ENCODE measurements at places on chromosomes 12 and 14.

DNA sequence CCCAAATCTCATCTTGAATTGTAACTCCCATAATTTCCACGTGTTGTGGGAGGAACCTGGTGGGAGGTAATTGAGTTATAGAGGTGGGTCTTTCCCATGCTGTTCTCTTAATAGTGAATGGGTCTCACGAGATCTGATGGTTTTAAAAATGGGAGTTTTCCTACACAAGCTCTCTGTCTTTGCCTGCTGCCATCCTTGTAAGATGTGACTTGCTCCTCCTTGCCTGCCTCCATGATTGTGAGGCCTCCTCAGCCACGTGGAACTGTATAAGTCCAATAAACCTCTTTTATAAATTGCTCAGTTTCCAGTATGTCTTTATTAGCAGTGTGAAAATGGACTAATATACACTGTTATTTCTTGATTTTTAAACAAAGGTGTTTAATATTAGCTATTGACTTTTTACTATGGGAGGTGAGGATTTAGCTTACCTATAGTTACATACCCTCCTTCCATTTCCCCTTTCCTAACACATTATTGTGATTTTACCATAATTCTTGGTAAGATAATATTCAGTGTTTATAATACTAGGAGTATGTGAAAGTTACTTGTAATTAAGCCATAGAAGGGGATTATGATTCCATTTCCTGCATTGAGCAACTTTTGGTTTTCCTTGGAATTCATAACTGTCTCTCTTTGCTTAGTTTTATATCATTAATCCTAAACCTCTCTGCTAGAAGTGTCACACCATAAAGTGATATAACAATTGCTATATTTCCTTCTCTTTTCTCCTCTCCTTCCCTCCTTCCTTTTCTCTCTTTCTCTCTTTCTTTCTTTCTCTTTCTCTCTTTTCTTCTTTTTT is 151.0 kb upstream of the KRAS start:
- no peak for DNase-seq
- no peaks in the 10 kb centered on the region for H3K27me3 ChIP-seq
- no peaks in the 10 kb centered on the region for H3K4me1 ChIP-seq
- H3K4me3 ChIP-seq: no peak overlapping the region

- no peak overlapping the region for H3K4me3 ChIP-seq
- no peak for DNase-seq
- H3K27ac ChIP-seq: no peak overlapping the region
- no peaks in the 10 kb centered on the region for H3K4me1 ChIP-seq
These were observed 212.4 kb upstream of the FAR2 start for GRCh38 chr12:28936711-28937110.

DNA sequence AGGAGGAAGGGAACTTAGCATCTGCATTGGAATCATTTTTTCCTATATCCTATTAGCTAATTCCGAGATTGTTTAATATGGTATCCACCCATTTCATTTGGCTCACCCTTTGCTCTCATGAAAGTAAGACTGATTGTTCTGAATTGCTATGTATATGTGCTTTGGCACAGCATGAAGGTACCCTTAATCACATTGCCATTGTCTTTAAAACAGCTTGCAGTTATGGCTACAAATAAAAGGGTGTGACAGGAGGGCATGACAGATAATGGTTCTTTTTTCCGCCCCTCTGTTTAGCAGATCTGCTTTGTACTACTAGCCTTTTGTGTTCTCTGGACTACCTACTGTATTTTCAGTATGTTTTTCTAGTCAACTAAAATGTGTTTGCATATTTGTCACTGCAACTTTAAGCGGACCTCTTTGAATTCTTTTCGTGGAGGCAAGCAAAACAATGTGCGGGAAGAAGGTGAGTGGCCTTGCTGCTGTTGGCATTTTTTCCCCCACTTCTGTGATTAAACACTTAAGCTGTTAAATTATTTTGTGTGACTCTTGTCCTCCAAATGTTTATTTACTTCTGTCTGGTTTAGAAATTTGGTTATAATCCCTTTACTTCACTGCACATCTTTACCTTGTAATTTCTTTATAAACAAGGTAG is 35.8 kb downstream of the FBXO34 start:
- no peak overlapping the region for H3K27ac ChIP-seq
- no peaks in the 10 kb centered on the region for H3K27me3 ChIP-seq
- no peaks in the 10 kb centered on the region for H3K36me3 ChIP-seq
- no peak overlapping the region for H3K4me3 ChIP-seq
- H3K4me1 ChIP-seq: peaks cover 11% of the 10 kb centered on the region

DNA sequence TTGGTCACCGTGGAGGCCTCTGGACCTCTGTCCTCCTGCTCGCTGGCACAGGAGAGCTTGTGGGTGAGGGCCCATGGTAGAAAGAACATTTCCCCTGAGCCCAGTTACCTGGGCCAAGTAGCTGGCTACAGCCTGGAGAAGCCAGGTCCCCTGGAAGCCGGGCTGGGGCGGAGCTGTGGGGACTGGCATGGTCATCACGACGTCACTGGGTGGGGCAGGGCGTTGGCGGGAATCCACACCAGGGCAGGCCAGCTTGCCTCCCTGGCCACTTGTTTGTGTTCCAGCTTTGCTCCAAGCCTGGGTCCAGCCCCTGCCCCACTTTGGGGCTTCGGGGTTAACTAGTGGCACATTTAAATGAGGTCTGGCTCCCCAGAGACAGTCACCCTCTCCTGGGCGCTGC is 35.0 kb upstream of the SLC24A4 start:
- H3K27ac ChIP-seq: no peak overlapping the region
- H3K27me3 ChIP-seq: no peaks in the 10 kb centered on the region
- no peak for DNase-seq
- no peaks in the 10 kb centered on the region for H3K36me3 ChIP-seq
- no peaks in the 10 kb centered on the region for H3K4me1 ChIP-seq

GRCh38 chr12:47672068-47672467 is 33.8 kb downstream of the RPAP3 start:
- no peak overlapping the region for H3K27ac ChIP-seq
- H3K36me3 ChIP-seq: no peaks in the 10 kb centered on the region
- H3K4me3 ChIP-seq: no peak overlapping the region
- H3K27me3 ChIP-seq: no peaks in the 10 kb centered on the region

DNA sequence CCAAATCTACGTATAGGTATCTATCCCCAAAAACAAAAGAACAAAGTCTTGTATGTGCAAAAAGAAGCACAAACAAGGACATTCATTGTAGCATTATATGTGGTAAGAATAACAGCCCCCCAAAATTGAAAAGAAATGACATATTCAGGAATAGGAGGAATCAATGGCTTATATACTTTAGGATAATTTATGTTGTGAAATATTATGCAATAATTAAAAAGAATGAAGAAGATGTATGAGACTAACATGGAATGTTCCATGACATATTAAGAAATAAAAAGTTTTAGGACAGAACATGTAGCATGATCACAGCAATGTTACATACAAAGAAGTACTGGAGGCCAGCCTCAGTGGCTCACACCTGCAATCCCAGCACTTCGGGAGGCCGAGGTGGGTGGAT is 9.1 kb downstream of the SMCO2 start:
- no peak for DNase-seq
- no peak overlapping the region for H3K27ac ChIP-seq
- H3K4me1 ChIP-seq: peaks cover 5% of the 10 kb centered on the region
- H3K4me3 ChIP-seq: no peak overlapping the region
- H3K36me3 ChIP-seq: no peaks in the 10 kb centered on the region

GRCh38 chr12:127398016-127398710 is 868.8 kb upstream of the TMEM132C start:
- H3K27me3 ChIP-seq: no peaks in the 10 kb centered on the region
- no peak for DNase-seq
- H3K36me3 ChIP-seq: no peaks in the 10 kb centered on the region
- no peak overlapping the region for H3K27ac ChIP-seq

DNA sequence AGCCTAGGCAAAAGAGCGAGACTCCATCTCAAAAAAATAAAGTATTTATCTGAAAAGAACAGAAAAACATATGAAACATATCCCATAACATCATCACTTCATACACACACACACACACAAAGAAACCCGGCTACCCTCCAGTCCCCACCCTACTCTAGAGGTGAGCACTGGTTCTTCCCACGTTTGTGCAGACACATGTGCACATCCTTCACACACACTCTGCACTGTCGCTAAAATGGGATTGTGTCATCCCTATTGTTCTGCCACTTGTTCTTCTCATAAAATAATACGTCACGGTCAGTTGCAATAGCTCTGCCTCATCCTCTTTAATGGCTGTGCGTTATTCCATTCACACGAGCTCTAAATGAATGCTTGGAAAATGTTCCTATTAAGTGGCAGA is 85.9 kb upstream of the ANO2 start:
- DNase-seq: no peak
- H3K4me1 ChIP-seq: no peaks in the 10 kb centered on the region
- no peaks in the 10 kb centered on the region for H3K36me3 ChIP-seq
- no peak overlapping the region for H3K4me3 ChIP-seq
- no peaks in the 10 kb centered on the region for H3K27me3 ChIP-seq

- no peak overlapping the region for H3K27ac ChIP-seq
- H3K27me3 ChIP-seq: no peaks in the 10 kb centered on the region
- no peaks in the 10 kb centered on the region for H3K4me1 ChIP-seq
- no peak for DNase-seq
These were observed 851.8 kb downstream of the TMTC2 start for GRCh38 chr12:83538361-83538965.

- no peaks in the 10 kb centered on the region for H3K36me3 ChIP-seq
- no peaks in the 10 kb centered on the region for H3K4me1 ChIP-seq
- H3K27me3 ChIP-seq: no peaks in the 10 kb centered on the region
- DNase-seq: no peak
- no peak overlapping the region for H3K27ac ChIP-seq
These were observed 24.9 kb downstream of the FBXO21 start for GRCh38 chr12:117165342-117165741.

- H3K27ac ChIP-seq: peak overlapping the region; percentile 87
- H3K27me3 ChIP-seq: no peaks in the 10 kb centered on the region
- H3K4me1 ChIP-seq: peaks cover 28% of the 10 kb centered on the region
These were observed 807 bp downstream of the B4GALNT3 start for GRCh38 chr12:460261-461230.

- no peaks in the 10 kb centered on the region for H3K4me1 ChIP-seq
- no peaks in the 10 kb centered on the region for H3K27me3 ChIP-seq
- no peak overlapping the region for H3K4me3 ChIP-seq
- no peak overlapping the region for H3K27ac ChIP-seq
- DNase-seq: peak; percentile 14
These were observed 16.3 kb upstream of the BEGAIN start for GRCh38 chr14:100603341-100604120.

DNA sequence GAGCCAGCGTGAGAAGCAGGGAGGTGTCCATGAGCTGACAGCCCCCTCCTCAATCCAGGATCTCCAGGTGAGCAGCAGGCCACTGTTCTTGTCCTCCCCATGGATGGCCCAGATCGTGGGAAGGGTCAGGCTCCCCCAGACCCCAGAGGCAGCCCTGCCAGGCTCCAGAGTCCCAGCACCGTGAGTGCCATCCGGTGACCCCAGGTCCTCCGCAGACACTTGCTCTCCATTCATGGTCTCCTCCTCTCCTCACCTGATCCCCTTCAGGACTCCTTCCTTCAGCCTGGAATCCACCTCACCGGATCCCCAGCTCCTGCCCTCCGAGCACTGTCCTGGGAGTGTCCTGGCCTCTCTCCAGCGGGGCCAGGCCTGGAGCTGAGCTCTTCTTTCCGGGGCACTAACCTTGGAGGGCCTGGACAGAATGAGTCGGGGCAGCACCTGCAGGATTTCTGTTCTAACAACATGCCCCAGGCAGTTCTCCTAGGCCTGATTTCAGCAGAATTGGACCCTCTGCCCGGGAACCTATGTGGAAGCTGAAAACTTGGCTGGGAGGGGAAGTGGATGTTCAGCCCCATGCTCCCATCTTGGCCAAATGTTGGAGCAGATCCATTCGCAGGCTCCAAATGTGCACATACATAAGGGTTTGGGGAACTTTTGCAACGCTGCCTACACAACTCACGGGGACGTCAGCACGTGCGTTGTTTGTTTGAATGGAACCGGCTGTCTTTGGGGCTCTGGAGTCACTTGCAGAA is 341.6 kb upstream of the SFSWAP start:
- no peaks in the 10 kb centered on the region for H3K27me3 ChIP-seq
- H3K36me3 ChIP-seq: no peaks in the 10 kb centered on the region
- DNase-seq: no peak
- H3K4me3 ChIP-seq: no peak overlapping the region
- H3K4me1 ChIP-seq: no peaks in the 10 kb centered on the region
- H3K27ac ChIP-seq: no peak overlapping the region

- no peak overlapping the region for H3K4me3 ChIP-seq
- no peaks in the 10 kb centered on the region for H3K36me3 ChIP-seq
- H3K4me1 ChIP-seq: peaks cover 17% of the 10 kb centered on the region
- no peaks in the 10 kb centered on the region for H3K27me3 ChIP-seq
These were observed 46.6 kb upstream of the PLEKHG6 start for GRCh38 chr12:6263931-6264330.

DNA sequence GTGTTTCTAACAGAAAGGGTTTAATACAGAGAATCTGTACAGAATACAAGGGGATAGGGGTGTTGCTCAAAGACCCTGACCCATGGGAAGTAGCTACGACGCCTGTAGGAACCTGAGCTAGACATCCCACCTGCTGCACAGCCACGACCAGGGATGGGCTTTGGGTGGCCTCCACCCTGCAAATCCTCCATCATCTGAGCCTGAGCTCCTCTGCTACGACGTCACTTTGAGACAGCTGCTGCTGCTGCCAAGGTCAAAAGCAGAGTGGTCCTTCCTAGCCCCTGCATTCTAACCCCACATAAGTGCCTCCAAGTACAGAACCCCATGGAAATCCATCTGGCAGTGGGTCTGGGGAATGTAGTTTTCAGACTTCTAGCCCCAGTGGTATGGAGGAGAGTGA is 43.8 kb downstream of the JAG2 start:
- no peak for DNase-seq
- H3K27ac ChIP-seq: no peak overlapping the region
- no peaks in the 10 kb centered on the region for H3K36me3 ChIP-seq
- H3K4me1 ChIP-seq: peaks cover 8% of the 10 kb centered on the region
- H3K27me3 ChIP-seq: no peaks in the 10 kb centered on the region

GRCh38 chr12:65415826-65416225 is 137.3 kb downstream of the MSRB3 start:
- no peak overlapping the region for H3K4me3 ChIP-seq
- H3K4me1 ChIP-seq: peaks cover 9% of the 10 kb centered on the region
- H3K27ac ChIP-seq: no peak overlapping the region

DNA sequence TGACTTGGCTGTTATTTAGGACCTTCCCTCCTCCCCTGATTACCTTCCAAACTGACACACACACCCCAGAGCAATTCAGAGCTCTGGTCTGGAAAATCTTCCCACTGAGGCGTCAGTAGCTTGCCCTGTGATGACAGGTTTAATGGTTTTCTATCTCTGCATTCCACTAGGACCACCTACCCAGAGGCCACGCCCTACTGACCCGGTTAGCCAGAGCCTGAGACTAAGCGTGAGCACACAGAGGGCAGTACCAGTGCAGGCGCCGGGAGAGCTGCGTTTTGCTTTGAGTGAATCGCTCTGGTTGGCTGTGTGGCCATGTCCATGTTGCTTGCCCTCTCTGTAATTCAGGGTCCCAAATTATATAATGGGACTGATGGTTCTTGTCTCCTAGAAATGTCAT is 36.2 kb upstream of the ATP2A2 start:
- no peaks in the 10 kb centered on the region for H3K36me3 ChIP-seq
- H3K4me1 ChIP-seq: peaks cover 47% of the 10 kb centered on the region
- DNase-seq: no peak
- no peak overlapping the region for H3K4me3 ChIP-seq

- no peak overlapping the region for H3K4me3 ChIP-seq
- no peak for DNase-seq
- H3K27me3 ChIP-seq: no peaks in the 10 kb centered on the region
- H3K4me1 ChIP-seq: no peaks in the 10 kb centered on the region
- H3K36me3 ChIP-seq: no peaks in the 10 kb centered on the region
These were observed 739 bp downstream of the JPH4 start for GRCh38 chr14:23577710-23578392.

- no peaks in the 10 kb centered on the region for H3K27me3 ChIP-seq
- no peaks in the 10 kb centered on the region for H3K36me3 ChIP-seq
- H3K27ac ChIP-seq: no peak overlapping the region
- DNase-seq: no peak
- no peaks in the 10 kb centered on the region for H3K4me1 ChIP-seq
- H3K4me3 ChIP-seq: no peak overlapping the region
These were observed 3.4 kb upstream of the TMEM19 start for GRCh38 chr12:71682466-71682865.

Data from Caco-2 (cell line).